Mesenchymal stem cell (in vitro differentiated cells and primary cell): ENCODE measurements at places on chromosomes 7 and 10.

GRCh38 chr7:4129481-4130122 is 552.5 kb upstream of the FOXK1 start:
- DNase-seq = no peak
- no peaks in the 10 kb centered on the region for H3K4me1 ChIP-seq
- H3K36me3 ChIP-seq = peaks cover 20% of the 10 kb centered on the region
- no peaks in the 10 kb centered on the region for H3K27me3 ChIP-seq

DNA sequence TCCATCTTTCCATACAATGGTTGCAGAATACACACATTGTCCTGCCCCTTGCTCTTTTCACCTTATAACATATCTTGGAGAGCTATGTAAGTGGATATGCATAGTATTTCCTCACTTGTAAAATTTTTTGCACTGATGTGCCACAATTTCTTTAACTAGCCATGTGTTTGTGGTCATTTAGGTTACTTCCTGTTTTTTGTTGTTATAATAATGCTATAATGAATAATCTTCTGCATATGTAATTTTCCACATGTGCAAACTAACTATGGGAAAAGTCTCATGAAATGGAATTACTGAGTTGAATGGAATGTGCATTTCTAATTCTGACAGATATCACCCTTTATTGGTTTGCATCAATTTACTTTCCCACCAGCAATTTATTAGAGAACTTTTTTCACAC is 2.8 kb downstream of the TAS2R41 start:
- H3K27ac ChIP-seq = no peak overlapping the region
- no peaks in the 10 kb centered on the region for H3K27me3 ChIP-seq
- no peak for DNase-seq

DNA sequence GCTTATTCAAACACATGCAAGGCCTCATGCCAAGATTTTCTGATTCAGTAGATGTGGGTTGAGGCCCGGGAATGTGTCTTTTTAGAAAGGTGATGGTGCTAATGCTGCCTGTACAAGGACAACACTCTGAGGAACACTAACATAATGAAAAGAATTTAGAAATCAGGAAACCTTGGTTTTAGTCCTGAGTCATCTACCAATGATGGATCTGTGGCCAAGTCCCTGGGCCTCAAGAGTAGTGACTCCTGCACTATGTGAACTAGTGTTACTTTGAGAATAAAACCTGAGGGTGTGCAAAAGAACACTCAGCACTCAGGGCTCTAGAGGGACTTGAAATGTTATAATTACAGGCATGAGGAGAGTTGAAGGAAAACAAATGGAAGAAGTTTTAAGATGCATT is 741.7 kb upstream of the GALNT17 start:
- H3K36me3 ChIP-seq = no peaks in the 10 kb centered on the region
- H3K27ac ChIP-seq = no peak overlapping the region
- H3K4me1 ChIP-seq = peaks cover 3% of the 10 kb centered on the region

- H3K27me3 ChIP-seq = no peaks in the 10 kb centered on the region
- DNase-seq = no peak
- H3K27ac ChIP-seq = no peak overlapping the region
- no peaks in the 10 kb centered on the region for H3K36me3 ChIP-seq
Observed at GRCh38 chr10:1394155-1394912, 338.1 kb downstream of the WDR37 start.

DNA sequence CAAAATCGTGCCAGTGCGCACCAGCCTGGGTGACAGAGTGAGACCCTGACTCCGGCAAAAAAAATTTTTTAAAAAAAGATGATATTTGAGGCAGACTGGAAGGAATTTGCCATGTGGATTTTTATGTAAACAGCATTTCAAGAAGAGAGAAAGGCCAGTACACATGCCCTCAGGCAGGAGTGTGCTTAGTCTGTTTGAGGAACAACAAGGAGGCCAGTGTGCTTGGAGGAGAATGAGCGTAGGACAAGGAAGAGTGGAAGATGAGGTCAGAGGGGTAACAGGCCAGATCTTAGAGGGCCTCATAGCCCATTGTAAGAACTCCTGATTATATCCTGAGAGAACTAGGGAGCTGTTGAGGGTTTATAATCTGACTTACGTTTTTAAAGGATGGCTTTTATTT is 17.2 kb upstream of the STRIP2 start:
- H3K36me3 ChIP-seq = no peaks in the 10 kb centered on the region
- no peaks in the 10 kb centered on the region for H3K4me1 ChIP-seq
- H3K27me3 ChIP-seq = no peaks in the 10 kb centered on the region
- no peak overlapping the region for H3K4me3 ChIP-seq
- H3K27ac ChIP-seq = no peak overlapping the region
- peak; percentile 13 for DNase-seq

DNA sequence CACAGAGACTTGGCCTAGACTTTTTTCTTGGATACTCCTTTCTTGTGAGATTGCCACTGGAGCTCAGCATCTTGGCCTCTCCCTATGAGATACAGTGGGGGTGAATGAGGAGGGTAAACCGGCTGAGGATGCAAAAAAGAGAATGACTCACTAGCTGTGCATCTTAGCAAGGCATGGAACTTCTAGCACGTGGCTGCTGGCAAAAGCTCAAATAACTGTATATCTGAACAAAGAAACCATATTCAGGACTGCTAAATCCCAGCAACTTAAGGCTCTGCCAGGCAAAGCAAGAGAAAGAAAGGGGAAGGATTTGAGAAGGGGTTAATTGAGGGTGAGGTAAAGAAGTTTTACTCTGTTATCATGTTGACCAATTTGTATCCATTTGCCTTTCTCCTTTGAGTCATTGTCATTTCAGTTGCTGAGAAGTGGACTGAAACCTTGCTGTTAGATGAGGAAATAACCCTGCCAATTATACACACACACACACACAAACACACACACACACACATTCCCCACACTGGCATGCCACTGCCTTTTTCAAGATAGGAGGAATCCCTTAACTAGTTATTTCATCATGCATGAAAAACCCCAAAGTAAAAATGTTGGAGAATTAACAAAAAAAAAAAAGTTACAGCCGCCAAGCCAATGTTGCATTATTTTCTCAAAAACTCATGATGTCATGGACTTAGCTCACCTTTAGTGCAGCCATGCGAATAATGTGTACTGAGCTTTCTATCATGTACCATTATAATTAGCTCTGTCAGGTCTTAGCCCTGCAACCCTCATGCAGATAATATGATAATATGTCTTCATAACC is 997.3 kb downstream of the LRMDA start:
- H3K27me3 ChIP-seq = no peaks in the 10 kb centered on the region
- H3K4me1 ChIP-seq = peaks cover 10% of the 10 kb centered on the region
- H3K36me3 ChIP-seq = no peaks in the 10 kb centered on the region
- H3K4me3 ChIP-seq = no peak overlapping the region
- H3K27ac ChIP-seq = peak overlapping the region; percentile 96
- DNase-seq = peak; percentile 80

DNA sequence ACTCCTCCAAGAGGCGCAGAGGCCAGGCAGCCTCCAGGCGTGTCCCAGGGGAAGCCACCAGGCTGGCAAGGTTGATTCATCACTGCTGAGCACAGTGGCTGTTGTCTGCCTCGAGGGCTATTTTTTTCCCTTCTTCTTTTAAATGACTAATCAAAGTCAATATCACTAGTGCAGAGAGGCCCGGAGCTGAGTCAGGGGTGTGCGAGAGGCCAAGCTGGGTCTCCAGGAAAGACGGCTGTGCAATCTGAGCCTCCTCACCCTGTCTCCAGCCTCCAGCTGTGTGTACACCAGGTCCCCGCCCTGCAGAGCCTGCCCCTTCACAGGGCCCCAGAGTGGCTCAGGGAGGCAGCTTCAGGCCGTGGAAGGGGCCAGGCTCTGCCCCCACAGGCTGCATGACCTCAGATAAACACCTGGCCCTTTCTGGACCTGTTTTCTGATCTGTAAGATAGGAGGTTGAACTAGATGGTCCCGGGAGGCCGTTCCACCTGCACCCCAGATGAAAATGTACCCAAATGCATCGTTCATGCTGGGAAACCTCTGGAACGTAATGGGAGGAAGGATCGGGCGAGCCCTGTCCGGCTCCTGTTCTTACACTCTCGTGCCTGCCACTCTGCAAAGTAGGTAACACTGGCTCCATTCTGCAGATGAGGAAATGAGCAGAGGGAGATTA is 3.7 kb downstream of the STX1A start:
- DNase-seq = peak; percentile 97
- H3K27me3 ChIP-seq = no peaks in the 10 kb centered on the region
- peak overlapping the region; percentile 95 for H3K27ac ChIP-seq
- no peak overlapping the region for H3K4me3 ChIP-seq
- peaks cover 59% of the 10 kb centered on the region for H3K4me1 ChIP-seq
- peaks cover 28% of the 10 kb centered on the region for H3K36me3 ChIP-seq

- peak; percentile 45 for DNase-seq
- H3K4me3 ChIP-seq = no peak overlapping the region
- H3K27me3 ChIP-seq = no peaks in the 10 kb centered on the region
- H3K4me1 ChIP-seq = peaks cover 14% of the 10 kb centered on the region
- no peaks in the 10 kb centered on the region for H3K36me3 ChIP-seq
Observed at GRCh38 chr10:74923556-74923955, 97.2 kb downstream of the KAT6B start.

DNA sequence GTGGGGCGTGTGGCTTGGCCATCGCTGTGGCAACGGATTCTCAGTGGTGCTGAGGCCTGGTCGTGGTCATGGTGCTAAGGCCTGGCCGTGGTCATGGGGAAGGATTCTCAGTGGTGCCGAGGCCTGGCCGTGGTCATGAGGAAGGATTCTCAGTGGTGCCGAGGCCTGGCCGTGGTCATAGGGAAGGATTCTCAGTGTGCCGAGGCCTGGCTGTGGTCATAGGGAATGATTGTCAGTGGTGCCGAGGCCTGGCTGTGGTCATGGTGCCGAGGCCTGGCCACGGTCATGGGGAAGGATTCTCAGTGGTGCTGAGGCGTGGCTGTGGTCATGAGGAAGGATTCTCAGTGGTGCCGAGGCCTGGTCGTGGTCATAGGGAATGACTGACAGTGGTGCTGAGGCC is 327.9 kb downstream of the ADARB2 start:
- H3K4me1 ChIP-seq = peaks cover 2% of the 10 kb centered on the region
- H3K4me3 ChIP-seq = no peak overlapping the region
- no peaks in the 10 kb centered on the region for H3K36me3 ChIP-seq
- H3K27me3 ChIP-seq = peaks cover 3% of the 10 kb centered on the region
- DNase-seq = no peak

- H3K4me1 ChIP-seq = no peaks in the 10 kb centered on the region
- H3K4me3 ChIP-seq = no peak overlapping the region
- DNase-seq = no peak
- H3K36me3 ChIP-seq = no peaks in the 10 kb centered on the region
- no peaks in the 10 kb centered on the region for H3K27me3 ChIP-seq
Observed at GRCh38 chr7:13165854-13166253, 478.4 kb downstream of the ARL4A start.

- no peaks in the 10 kb centered on the region for H3K36me3 ChIP-seq
- no peak overlapping the region for H3K4me3 ChIP-seq
- no peak overlapping the region for H3K27ac ChIP-seq
- no peaks in the 10 kb centered on the region for H3K4me1 ChIP-seq
Observed at GRCh38 chr7:148261996-148262688, 328.4 kb upstream of the C7orf33 start.

DNA sequence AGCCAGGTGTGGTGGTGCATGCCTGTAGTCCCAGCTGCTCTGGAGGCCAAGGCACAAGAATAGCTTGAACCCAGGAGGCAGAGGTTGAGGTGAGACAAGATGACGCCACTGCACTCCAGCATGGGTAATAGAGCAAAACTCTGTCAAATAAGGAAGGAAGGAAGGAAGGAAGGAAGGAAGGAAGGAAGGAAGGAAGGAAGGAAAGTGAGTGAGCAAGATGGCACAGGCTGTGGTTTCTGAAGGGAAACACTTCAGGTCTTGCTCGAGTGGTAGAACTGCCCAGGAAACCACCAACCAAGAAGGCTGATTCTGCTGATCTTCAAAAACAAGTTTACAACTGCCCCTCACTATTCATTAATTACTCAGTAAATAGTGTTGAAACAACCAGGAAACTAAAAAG is 45.2 kb downstream of the EZH2 start:
- no peaks in the 10 kb centered on the region for H3K27me3 ChIP-seq
- H3K36me3 ChIP-seq = no peaks in the 10 kb centered on the region
- no peak overlapping the region for H3K27ac ChIP-seq
- no peak overlapping the region for H3K4me3 ChIP-seq

GRCh38 chr10:130656582-130657133 is 520.5 kb downstream of the GLRX3 start:
- no peaks in the 10 kb centered on the region for H3K36me3 ChIP-seq
- no peaks in the 10 kb centered on the region for H3K4me1 ChIP-seq
- DNase-seq = no peak
- no peaks in the 10 kb centered on the region for H3K27me3 ChIP-seq

DNA sequence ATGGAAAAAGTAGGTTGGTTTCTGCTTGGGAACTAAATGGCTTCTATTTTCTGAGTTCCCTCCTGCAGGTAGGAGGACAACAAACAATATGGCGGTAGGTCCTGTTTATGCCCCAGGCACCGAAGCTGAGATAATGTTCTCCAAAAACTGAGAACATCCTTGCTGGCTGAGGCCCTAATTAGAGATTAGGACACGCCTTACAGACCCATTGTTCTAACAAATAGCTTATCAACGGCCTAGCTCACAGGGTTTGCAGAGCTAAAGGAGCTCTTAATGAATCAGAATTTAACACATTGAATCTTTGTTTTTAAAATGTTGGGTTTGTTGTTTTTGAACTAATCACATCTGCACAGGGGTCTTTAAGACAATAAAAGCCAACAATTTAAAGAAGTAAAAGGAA is 37.0 kb downstream of the HTR5A start:
- H3K27ac ChIP-seq = no peak overlapping the region
- no peak for DNase-seq
- H3K4me1 ChIP-seq = no peaks in the 10 kb centered on the region
- H3K27me3 ChIP-seq = peaks cover 27% of the 10 kb centered on the region
- H3K36me3 ChIP-seq = no peaks in the 10 kb centered on the region
- H3K4me3 ChIP-seq = no peak overlapping the region

GRCh38 chr7:64755865-64756264 is 38.4 kb upstream of the ZNF138 start:
- no peaks in the 10 kb centered on the region for H3K36me3 ChIP-seq
- H3K27ac ChIP-seq = no peak overlapping the region
- DNase-seq = no peak
- no peak overlapping the region for H3K4me3 ChIP-seq

GRCh38 chr10:127182161-127182560 is 14.2 kb downstream of the INSYN2A start:
- H3K27ac ChIP-seq = no peak overlapping the region
- no peak for DNase-seq

DNA sequence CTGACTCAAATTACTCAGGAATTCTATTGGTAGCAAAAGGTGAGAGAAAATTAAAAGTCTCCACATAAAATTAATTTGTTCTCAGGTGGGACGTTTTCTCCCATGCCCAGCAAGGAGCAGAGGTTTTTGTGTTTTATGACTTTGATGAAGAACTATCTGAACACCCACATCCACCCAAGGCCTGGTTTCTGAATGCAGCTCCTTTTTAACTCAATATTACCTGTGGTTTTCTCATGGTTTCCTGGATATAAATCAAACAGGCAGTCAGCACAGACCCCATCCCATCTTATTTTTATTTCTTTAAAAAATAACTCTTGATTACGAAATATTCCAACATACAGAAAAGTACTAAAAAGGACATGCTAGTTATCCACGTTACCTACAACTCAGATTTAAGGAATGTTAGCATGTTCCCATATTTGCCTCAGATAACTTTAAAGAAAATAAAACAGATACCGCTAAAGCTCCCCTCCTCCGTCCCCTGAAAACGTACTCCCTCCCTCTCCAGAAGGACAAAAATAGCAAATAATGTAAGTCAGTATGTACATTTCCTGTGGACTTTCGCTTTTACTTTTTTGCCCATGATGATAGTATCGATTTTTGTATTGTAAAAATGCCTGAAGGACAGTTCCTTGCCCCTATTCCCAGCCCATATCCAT is 43.4 kb downstream of the GLI3 start:
- H3K36me3 ChIP-seq = peaks cover 16% of the 10 kb centered on the region
- peak; percentile 16 for DNase-seq
- H3K4me1 ChIP-seq = peaks cover 7% of the 10 kb centered on the region
- H3K27me3 ChIP-seq = no peaks in the 10 kb centered on the region
- no peak overlapping the region for H3K4me3 ChIP-seq
